ENCODE measurements at places on chromosomes 13 and 19. TPM values are rescaled to one million over a fixed set of nuclear protein-coding genes. Genes with fewer than 3 reads are reported as not detected.

The DAND5 gene
- total RNA-seq = 9.9 TPM

DNA sequence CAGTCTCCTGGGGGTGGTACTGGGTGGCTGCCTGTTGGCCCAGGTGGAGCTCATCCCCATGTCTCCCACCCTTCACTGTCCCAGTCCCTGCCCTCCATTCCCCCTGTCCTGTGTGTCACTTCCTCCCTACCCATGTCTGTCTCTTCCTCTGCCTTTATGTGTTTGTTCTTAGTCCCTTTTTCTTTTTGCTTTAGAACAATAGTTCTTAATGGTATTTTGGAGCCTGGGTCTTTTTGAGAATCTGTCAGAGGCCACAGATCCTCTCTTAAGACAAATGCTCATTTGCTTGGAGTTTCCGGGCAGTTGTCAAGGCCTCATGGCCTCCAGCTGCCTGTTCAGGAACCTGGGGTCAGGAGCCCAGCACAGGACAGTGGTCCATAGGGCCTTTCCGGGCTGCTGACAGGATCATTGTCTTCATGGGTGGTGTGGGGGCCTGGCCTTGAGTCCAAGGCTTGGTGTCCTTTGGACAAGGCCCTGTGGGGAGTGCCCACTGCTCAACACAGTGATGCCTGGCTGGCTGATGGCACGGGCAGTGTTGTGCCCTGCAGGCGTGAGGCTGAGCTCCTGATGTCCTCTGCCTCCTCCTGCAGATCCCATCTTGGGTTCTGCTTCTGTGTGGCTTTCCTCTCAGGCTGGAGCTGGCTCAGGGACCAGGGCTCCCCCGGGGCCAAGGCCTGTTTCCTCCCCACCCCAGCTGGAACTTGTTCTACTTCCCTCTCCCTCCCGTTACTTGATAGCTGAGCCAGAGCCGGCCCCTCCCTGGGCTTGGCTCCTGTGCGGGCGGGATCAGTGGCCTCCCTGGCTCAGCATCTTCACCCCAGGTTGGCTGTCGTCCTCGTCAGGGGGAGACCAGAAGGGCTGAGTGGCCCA is 3.5 kb downstream of the EGLN2 start:
- peak; percentile 91 for DNase-seq

DNA sequence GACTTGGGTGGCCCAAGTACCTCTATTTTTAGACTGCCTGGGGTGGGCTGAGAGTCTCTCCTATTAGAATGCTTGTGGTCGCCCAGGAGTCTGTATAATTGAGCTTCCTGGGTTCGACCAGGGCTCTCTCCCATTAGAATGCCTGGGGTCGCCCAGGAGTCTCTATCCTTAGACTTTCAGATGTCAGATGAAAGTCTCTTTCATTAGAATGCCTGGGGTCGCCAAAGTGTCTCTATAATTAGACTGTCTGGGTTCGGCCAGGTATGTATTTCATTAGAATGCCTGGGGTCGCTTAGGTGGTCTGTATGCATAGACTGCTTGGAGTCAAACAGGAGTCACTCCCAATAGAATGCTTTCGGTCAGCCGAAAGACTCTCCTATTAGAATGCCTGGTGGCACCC is 1471.7 kb downstream of the UQCRFS1 start:
- no peak for DNase-seq

GRCh38 chr19:32748497-32748896 is 28.9 kb downstream of the TDRD12 start:
- no peak for DNase-seq

The KPNA3 gene
- 64.7 TPM for total RNA-seq

GRCh38 chr19:7636691-7637373 is at the start of gene STXBP2:
TSS of gene STXBP2 (plus strand) at chr19:7637110. CDS start at chr19:7637150, 40 bp downstream.
- DNase-seq = peak; percentile 92

- no peak for DNase-seq
Observed at GRCh38 chr13:24162604-24163003, 2.1 kb downstream of the SPATA13 start.

The CPB2 gene
- total RNA-seq = not detected

The ZNF610 gene
- total RNA-seq = 2.5 TPM

GRCh38 chr13:31172535-31172934 is 10.8 kb upstream of the HSPH1 start:
- DNase-seq = no peak

- no peak for DNase-seq
Observed at GRCh38 chr19:40827386-40828247, 22.6 kb downstream of the CYP2A6 start.

- DNase-seq = no peak
Observed at GRCh38 chr13:51432576-51432975, 20.3 kb downstream of the INTS6 start.

The GNG14 gene
- total RNA-seq = not detected

GRCh38 chr13:111941845-111942447 is 125.0 kb upstream of the SOX1 start:
- no peak for DNase-seq

DNA sequence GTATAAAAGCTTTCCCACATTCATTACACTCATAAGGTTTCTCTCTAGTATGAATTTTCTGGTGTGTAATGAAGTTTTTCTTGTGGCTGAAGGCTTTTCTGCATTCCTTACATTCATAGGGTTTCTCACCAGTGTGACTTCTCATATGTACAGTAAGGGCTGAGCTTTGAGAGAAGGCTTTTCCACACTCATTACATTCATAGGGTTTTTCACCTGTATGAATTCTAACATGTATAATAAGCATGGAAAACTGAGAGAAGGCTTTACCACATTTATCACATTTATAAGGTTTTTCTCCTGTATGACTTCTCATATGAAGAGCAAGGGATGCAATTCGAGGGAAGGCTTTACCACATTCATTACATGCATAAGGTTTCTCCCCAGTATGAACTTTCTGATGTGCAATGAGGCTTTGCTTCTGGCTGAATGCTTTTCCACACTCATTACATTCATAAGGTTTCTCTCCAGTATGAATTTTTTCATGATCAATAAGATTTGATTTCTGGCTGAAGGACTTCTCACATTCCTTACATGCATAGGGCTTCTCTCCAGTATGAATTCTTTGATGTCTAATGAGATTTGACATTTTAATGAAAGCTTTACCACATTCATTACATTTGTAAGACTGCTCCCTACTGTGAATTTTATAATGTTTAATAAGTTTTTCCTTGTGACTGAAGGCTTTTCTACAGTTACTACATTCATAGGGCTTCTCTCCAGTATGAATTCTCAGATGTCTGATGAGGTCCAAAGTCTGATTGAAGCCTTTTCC is 42.6 kb downstream of the ZNF527 start:
- DNase-seq = no peak

DNA sequence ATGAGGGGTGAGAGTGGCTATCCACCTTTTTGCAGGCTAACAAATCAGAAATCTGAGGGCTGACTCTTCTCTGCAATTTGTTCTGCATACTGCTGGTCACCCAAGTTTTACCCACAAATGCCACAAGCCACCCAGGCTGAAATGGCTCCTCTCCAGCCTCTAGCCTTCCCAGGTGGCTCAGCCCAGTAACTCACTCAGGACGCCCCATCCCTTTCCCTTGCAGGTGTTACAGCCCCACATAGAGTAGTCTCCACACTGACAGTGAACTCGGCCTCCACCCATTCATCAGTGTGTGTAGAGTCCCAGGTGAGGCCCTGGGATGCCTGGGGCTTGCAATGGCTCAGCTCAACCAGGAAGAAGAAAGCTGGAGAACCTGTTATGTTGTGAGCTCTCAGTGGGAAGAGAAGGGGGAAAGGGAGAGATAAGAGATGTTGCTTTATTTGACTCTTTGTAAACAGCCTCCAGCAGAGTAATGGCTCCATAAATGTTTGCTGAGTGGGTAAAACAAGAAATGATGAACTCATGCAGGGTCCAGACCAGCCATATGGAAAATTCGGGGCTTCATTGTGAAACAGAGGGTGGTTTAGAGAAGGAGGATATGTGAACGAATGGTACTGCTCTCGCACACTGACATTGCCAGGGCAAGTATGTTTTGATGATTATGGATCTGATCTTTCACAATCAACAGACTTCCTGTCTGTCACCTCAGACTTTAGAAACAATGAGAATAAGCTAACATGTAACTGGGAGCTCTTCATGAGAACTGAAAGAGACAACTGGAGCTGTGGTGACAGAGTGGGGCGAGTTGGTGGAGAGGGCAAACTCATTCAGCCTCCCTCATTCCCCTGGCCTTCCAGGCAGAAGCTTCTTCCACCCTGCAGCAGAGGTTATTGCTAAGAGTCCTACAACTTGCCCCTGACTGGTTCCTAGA is 74.2 kb upstream of the RFC3 start:
- DNase-seq = no peak

DNA sequence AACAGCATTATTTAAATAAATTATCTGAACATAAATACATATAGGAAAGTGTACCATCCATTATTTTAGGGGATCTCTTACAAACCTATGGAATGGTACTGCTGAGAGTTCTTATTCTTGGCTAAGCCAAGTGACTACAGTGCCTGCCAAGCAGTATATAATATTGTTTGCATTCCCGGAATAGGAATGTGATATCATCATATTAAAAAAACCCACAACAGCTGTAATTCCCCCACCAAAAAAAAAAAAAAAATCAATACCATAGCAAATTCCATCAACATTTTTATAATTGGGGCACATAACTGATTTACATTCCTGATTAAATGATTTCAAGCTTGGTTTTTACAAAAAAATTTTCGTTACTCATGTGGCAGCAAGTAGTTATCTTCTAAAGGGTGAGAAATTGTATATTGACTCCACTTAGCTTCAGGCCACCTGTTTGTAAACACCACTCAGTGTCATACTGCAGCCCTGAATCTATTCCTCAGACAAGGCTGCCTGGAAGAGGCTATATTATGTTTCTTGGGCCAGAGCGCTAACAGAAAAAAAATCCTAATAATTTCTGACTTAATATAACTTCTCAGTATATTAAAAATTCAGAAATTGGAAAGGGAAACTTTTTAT is 278.1 kb downstream of the DNAJC15 start:
- DNase-seq = no peak

The TNNI3 gene
- total RNA-seq = 4,708 TPM

The ZNF415 gene
- 18.6 TPM for total RNA-seq

The CBY2 gene
- not detected for total RNA-seq

The KRTDAP gene
- not detected for total RNA-seq

The CCDC70 gene
- not detected for total RNA-seq

GRCh38 chr13:49046002-49046401 is 70.3 kb downstream of the FNDC3A start:
- DNase-seq = no peak

DNA sequence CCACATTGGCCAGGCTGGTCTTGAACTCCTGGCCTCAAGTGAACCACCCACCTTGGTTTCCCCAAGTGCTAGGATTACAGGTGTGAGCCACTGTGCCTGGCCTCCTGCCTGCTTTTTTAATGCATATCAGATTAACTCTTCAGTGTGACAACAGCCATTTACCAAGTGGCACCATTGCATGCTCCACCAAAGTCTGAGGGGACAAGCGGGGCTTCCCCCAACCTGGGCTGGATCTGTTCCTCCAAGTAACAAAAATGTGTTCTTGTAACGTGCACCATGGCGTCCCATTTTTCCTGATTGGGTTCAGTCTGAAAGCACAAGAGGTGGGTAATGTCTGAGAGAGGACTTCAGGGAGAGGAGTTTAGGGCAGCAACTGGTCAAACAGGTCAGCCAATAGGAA is 77.8 kb downstream of the TEX29 start:
- DNase-seq = peak; percentile 50

DNA sequence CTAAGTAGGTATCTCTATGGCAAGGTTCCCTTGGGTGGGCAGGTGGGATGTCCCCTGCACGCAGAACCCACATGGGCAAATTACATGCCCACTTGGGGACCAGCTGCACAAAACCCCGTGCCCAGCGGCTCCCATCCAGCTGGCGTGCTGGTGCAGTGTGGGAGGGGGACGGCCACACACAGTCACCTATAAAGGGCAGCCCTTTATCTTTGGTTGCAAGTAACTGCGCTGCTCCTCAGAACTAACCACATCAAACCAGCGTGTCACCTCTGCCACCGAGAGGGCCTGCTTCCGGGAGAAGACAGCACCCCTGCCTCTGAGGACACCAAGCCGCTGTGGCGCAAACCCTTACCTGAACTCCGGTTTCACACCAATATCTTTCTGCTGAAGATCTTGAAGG is 32.2 kb downstream of the ANKRD27 start:
- peak; percentile 50 for DNase-seq

Data from Right ventricle myocardium inferior (tissue), 1 donor.